ENCODE measurements at places on chromosomes 3 and 15.

DNA sequence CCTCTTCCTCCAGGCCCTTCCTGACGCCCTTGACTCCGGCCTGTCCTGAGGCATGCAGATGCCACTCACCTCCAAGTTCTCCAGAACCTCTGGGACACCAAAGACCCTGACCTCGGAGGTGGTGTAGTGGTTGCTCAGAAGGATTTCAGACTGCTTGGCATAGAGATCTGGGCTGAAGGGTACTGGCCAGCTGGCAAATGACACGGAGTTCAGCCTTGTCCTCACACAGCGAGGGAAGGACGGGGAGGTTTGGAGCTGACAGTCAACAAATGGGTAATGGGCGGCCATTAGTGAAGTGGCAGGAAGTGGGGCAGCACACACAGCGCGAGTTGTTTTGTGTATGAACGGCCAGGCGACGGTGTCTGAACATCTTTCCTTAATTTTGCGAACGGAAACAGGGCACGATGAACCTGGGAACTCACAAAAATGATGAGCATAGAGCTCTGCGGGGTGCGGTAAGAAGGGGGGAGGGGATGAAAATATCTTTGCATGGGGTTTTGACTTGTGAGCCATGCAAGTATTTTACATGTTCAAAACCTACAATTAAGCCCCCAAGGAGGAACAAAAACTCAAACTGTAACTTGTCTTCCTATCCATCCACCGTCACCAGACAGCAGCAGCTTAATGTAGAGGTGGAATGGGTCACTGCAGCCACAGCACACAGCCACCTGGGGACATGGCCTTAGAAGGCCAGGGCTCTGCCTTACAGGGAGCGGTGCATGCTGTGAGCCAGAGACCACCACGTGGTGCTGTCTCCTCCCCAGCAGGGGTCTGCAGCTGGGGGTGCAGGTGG lies 43.6 kb upstream of the RPL32 start:
- DNase-seq = no peak
- H3K4me1 ChIP-seq = peaks cover 9% of the 10 kb centered on the region
- H3K4me3 ChIP-seq = no peak overlapping the region
- no peaks in the 10 kb centered on the region for H3K36me3 ChIP-seq
- no peak overlapping the region for H3K27ac ChIP-seq

- H3K4me1 ChIP-seq = no peaks in the 10 kb centered on the region
- no peak for DNase-seq
- no peak overlapping the region for H3K4me3 ChIP-seq
- peaks cover 63% of the 10 kb centered on the region for H3K36me3 ChIP-seq
- H3K27me3 ChIP-seq = no peaks in the 10 kb centered on the region
- H3K27ac ChIP-seq = no peak overlapping the region
Measured at GRCh38 chr3:138539352-138539751, 54.7 kb downstream of the CEP70 start.

DNA sequence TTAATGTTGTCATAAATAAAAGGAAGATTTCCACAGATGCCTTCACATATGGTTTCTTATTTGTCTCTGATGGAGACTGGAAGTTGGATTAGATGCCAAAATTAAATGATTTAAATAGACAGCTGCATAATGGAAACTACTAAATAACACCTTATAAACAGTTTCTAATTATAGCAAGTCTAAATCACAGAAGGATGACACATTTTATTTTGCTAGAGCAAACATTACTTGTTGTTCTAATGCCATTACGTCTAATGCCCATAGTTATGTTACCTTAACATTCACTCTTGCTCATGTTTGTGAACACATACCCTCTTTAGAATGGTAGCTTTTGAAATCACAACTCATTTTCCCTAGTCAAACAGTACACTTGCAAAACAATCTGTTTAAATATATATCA lies 92.8 kb downstream of the ZIC4 start:
- no peaks in the 10 kb centered on the region for H3K27me3 ChIP-seq
- no peak overlapping the region for H3K27ac ChIP-seq
- DNase-seq = no peak
- no peak overlapping the region for H3K4me3 ChIP-seq

- no peak for DNase-seq
- H3K4me1 ChIP-seq = peaks cover 24% of the 10 kb centered on the region
- no peaks in the 10 kb centered on the region for H3K36me3 ChIP-seq
- peaks cover 16% of the 10 kb centered on the region for H3K27me3 ChIP-seq
- H3K27ac ChIP-seq = no peak overlapping the region
Measured at GRCh38 chr3:71978150-71978721, 193.3 kb upstream of the PROK2 start.

DNA sequence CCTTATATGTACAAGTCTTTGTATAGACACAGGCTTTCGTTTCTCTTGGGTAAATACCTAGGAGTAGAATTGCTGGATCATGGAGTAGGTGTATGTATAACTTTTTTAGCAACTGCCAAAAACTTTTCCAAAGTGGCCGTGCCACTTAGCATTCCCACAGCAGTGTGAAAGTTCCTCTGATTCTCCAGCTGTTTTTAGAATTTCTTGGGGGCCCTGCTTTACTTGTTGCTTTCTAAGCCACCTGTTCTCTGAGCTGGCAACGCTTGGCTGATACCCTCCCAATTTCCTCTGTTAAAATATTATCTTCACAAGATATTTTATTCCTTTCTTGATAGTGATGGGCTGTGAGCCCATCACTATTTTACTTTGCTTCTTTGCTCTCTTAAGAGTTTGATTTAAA lies 19.2 kb downstream of the LIMD1 start:
- peaks cover 8% of the 10 kb centered on the region for H3K36me3 ChIP-seq
- H3K4me1 ChIP-seq = peaks cover 28% of the 10 kb centered on the region
- no peaks in the 10 kb centered on the region for H3K27me3 ChIP-seq
- H3K27ac ChIP-seq = no peak overlapping the region
- H3K4me3 ChIP-seq = no peak overlapping the region

DNA sequence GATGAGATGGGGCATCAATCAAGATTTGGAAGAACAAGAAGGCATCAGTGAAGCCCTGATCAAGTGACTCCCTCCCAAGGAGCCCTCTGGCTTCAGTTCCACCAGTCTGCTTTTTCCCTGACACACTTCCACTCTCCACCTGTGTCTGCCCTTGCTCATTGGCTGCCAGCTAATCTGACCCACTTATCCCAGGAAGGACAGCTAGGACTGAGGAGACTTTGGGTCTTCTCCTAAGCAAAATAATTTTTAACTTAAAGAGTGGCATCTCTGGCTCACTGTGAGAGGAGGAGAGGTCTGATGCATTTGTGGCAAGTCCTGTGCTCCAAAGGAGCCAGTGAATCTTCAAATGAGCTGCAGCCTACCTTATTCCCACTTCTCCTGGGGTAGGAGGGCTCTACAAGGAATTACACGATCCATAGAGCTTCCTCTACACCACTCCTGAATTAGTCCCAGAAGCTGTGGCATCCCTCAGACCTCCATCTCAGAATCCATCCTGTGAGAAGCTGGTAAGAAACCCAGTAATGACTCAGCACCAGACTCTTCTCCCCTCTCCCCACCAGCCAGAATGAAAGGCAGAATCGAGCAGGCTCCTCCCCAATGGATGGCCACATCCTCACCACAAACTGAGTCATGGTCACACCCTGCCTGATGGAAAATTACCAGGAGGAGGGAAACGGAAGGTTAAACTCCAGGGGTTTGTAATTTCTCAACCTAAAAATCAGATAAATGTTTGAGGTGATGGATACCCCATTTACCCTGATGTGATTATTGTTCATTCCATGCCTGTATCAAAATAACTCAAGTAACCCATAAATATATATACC lies 6.3 kb upstream of the PKM start:
- DNase-seq = peak; percentile 81
- H3K27me3 ChIP-seq = peaks cover 4% of the 10 kb centered on the region
- peak overlapping the region; percentile 75 for H3K4me3 ChIP-seq
- peak overlapping the region; percentile 96 for H3K27ac ChIP-seq
- peaks cover 46% of the 10 kb centered on the region for H3K4me1 ChIP-seq
- peaks cover 17% of the 10 kb centered on the region for H3K36me3 ChIP-seq

DNA sequence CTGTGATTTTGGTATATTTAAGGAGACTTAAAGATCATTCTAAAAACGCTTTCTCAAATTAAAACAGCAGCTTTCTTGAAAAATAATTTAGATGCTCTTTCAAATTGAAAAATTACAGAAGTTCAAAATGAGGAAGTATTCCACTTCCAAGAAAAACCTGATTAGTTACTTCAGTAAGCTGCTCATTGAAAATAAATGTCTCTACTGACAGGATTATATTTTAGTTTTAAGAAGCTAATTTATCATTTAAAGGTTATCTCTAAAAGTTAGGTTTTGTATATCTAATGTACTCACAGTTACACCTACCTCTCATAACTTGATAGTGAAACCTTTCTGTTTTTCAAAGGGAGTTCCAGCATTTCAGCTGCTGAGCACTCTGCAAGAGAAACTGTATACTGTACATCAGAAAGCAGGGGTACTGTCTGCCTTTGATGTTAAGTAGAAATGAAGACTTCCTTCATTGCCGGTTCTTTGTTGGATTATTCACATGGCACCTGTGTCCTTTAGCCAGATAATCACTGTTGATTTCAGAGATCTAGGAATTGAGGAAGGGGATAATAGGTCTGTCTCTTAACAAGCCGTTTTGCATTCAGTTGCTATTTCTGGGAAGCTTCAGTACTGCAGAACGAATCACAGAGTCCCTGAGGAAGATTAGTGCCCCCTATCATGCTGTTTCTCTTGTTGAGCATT lies 161.6 kb downstream of the TCF12 start:
- H3K36me3 ChIP-seq = peaks cover 4% of the 10 kb centered on the region
- DNase-seq = no peak
- H3K4me1 ChIP-seq = peaks cover 20% of the 10 kb centered on the region
- H3K4me3 ChIP-seq = no peak overlapping the region

DNA sequence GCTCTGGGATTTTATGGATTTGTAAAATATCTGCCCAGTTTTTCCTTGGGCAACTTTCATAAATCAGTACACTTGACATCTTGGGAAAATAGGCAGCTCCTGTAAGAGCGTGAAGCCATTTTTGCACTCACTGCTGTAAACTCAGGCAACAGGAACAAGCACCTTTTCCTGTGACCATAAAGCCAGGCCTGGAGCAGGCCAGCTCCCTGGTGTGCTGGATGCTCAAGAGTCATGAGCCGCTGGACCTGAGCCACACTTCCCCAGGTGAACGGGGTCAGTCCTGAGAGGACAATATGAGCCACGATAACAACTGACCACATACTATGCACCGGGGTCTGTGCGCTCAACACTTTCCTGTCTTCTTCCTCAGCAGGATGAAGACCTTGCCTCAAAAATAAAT lies 158.2 kb downstream of the NUP210 start:
- H3K27ac ChIP-seq = no peak overlapping the region
- H3K4me3 ChIP-seq = no peak overlapping the region
- no peak for DNase-seq
- no peaks in the 10 kb centered on the region for H3K36me3 ChIP-seq

DNA sequence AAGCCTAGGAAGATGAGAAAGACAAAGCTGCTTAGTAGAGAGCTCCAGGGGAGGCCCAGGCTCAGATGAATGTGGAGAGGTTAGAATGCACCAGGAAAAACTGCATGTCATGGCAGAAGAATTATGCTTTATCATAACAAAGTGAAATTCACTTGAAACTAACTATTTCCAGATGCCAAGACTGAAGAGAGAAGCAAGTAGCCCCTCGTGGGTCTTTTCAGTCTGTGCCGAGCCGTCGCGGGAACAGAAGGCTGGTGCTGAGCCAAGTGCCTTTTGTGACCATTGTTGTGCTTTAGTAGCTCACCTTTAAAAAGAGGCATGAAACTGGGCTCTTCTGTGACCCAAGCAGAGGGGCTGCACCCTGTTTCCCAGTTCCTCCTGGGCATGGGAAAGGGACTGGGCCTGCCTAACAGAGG lies 73.2 kb downstream of the CHDH start:
- DNase-seq = no peak
- H3K4me1 ChIP-seq = no peaks in the 10 kb centered on the region
- no peaks in the 10 kb centered on the region for H3K27me3 ChIP-seq
- no peak overlapping the region for H3K27ac ChIP-seq

- H3K27me3 ChIP-seq = no peaks in the 10 kb centered on the region
- no peak overlapping the region for H3K4me3 ChIP-seq
- peak overlapping the region; percentile 80 for H3K27ac ChIP-seq
- H3K4me1 ChIP-seq = peaks cover 15% of the 10 kb centered on the region
Measured at GRCh38 chr3:196219970-196220311, 3.6 kb downstream of the SLC51A start.

DNA sequence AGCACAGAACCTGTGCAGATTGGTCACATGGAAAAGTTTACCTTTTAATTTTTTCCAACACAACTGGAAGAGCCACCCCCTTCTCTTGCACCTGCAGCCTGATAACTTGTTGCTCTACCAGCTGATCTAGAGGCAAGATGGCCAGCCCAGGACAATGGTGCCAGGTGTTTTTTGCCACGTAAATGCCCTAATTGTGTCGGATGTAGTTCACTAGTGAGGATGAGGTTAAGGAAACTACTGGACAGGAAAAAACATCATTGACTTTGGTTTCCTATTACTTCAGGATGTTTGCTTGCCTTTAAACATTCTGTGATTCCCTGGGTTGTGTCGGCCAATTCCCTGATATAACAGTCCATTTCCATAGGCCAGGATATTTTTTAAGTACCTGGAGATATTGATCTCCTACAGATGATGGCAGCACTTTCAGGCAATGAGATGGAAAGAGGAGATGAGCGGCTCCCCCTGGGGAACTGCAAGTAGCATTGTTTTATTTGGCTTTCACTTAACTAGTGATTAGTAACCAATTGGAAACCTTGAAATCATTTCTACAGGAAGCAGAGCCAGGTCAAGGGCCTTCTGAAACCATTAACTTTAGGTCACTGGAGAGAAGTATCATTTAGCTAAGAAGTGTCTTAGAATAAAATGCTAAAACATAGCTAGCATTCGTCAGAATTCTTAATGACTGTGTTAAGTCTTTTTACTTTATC lies 72.5 kb downstream of the OSBPL10 start:
- peaks cover 20% of the 10 kb centered on the region for H3K4me1 ChIP-seq
- DNase-seq = no peak
- no peaks in the 10 kb centered on the region for H3K27me3 ChIP-seq
- no peaks in the 10 kb centered on the region for H3K36me3 ChIP-seq
- H3K4me3 ChIP-seq = no peak overlapping the region

- H3K4me3 ChIP-seq = peak overlapping the region; percentile 15
- H3K36me3 ChIP-seq = peaks cover 4% of the 10 kb centered on the region
- peak overlapping the region; percentile 93 for H3K27ac ChIP-seq
- H3K27me3 ChIP-seq = no peaks in the 10 kb centered on the region
- DNase-seq = no peak
- H3K4me1 ChIP-seq = peaks cover 49% of the 10 kb centered on the region
Measured at GRCh38 chr3:69328103-69328962, 57.6 kb downstream of the FRMD4B start.

Measured in activated naive CD8-positive, alpha-beta T cell treated with anti-CD3 and anti-CD28 coated beads for 36 hours (primary cell).